ENCODE measurements at places on chromosomes 6 and 20. TPM values are rescaled to one million over a fixed set of nuclear protein-coding genes. Genes with fewer than 3 reads are reported as not detected.

- no peak overlapping the region for H3K27ac ChIP-seq
- no peaks in the 10 kb centered on the region for H3K36me3 ChIP-seq
- no peak for DNase-seq
- H3K4me1 ChIP-seq: peaks cover 7% of the 10 kb centered on the region
These were observed 29.4 kb downstream of the PNLDC1 start for GRCh38 chr6:159829526-159829925.

DNA sequence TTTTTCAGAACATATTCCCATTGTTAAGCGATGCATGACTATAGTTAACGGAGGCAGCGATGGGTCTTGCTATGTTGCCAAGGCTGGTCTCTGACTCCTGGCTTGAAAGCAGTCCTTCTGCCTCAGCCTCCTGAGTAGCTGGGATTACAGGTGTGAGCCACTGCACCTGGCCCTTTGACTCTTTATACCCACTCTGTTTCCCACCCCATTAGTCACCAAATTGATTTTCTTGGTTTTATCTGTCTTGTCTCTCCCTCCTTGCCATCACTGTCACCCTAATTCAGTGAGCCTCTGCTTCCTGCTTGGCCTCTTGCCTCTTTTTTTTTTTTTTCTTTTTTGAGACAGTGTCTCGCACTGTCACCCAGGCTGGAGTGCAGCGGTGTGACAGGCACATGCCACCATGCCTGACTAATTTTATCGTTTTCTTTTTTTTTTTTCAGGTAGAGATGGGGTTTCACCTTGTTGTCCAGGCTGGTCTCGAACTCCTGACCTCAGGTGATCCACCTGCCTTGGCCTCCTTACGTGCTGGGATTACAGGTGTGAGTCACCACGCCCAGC lies 31.3 kb downstream of the ZFAND3 start:
- H3K4me3 ChIP-seq: no peak overlapping the region
- H3K4me1 ChIP-seq: peaks cover 12% of the 10 kb centered on the region
- DNase-seq: no peak
- H3K27ac ChIP-seq: no peak overlapping the region
- H3K27me3 ChIP-seq: no peaks in the 10 kb centered on the region
- no peaks in the 10 kb centered on the region for H3K36me3 ChIP-seq

- H3K27me3 ChIP-seq: no peaks in the 10 kb centered on the region
- H3K4me1 ChIP-seq: peaks cover 8% of the 10 kb centered on the region
- no peaks in the 10 kb centered on the region for H3K36me3 ChIP-seq
- H3K4me3 ChIP-seq: no peak overlapping the region
- no peak overlapping the region for H3K27ac ChIP-seq
These were observed 219.3 kb upstream of the PREP start for GRCh38 chr6:105622226-105622625.

GRCh38 chr20:8809107-8809953 lies 259.6 kb upstream of the PLCB4 start:
- no peaks in the 10 kb centered on the region for H3K4me1 ChIP-seq
- no peak overlapping the region for H3K4me3 ChIP-seq
- no peak for DNase-seq
- no peaks in the 10 kb centered on the region for H3K36me3 ChIP-seq
- H3K27ac ChIP-seq: no peak overlapping the region
- no peaks in the 10 kb centered on the region for H3K27me3 ChIP-seq

DNA sequence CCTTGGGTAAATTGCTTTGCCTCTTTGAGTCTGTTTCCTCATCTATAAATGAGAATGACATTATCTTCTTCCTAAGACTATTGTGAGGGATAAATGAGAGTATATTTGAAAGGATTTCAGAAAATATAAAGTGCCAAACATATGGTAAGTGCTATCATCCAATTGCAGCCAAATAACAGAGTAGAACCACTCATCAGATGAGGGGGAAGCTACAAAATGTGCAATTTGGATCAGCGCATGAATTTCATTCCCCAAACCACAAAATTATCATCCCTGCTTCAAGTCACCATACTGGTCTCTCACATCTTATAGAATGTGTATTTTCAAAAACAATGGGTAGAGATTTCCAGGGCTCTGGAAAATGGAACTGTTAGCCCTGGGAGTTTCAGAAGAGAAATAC lies 158.5 kb downstream of the ARHGAP18 start:
- no peak overlapping the region for H3K27ac ChIP-seq
- H3K36me3 ChIP-seq: no peaks in the 10 kb centered on the region
- no peak for DNase-seq
- no peaks in the 10 kb centered on the region for H3K4me1 ChIP-seq
- no peaks in the 10 kb centered on the region for H3K27me3 ChIP-seq

Gene HTR1E
- polyA plus RNA-seq: not detected

Gene TRIM15
- not detected for polyA plus RNA-seq

Gene ZBTB46
- 0.12 TPM for polyA plus RNA-seq

Gene SPTLC3
- polyA plus RNA-seq: 10.0 TPM

Gene FABP7
- not detected for polyA plus RNA-seq

Measured in keratinocyte (primary cell).